NAMALWA (cell line): ENCODE measurements at places on chromosomes 4 and X.

- DNase-seq: no peak
Observed at GRCh38 chr4:22369901-22370562, 145.8 kb downstream of the ADGRA3 start.

GRCh38 chr4:69994782-69995181, 984 bp upstream of the STATH start:
- DNase-seq: no peak

DNA sequence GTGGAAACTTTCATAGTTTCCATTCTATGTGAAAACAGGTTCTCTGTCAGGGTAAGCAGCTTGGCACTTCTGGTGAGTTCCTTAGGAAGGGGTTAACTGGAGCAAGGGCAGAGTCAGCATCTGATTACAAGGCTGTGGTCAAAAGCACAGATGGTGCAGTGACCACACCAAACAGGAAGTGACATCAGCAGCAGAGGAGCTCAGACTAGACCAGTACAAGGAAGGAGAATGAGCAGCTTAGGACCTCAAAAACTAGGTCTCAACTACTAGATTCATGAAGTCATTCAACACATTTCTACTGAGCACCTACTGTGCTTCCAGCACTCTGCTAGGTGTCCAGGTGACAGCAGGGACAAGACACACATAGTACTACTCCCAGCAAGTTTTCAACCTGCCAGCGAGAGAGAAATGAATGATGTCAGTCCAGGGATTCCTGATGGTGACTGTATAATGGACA, 130.2 kb downstream of the AMELX start:
- peak; percentile 4 for DNase-seq

GRCh38 chr4:176875446-176875930, 82.8 kb upstream of the VEGFC start:
- DNase-seq: no peak

GRCh38 chr4:108982402-108983185, 219.7 kb upstream of the ETNPPL start:
- DNase-seq: no peak

GRCh38 chrX:137430301-137430700, 135.6 kb upstream of the ZIC3 start:
- no peak for DNase-seq

DNA sequence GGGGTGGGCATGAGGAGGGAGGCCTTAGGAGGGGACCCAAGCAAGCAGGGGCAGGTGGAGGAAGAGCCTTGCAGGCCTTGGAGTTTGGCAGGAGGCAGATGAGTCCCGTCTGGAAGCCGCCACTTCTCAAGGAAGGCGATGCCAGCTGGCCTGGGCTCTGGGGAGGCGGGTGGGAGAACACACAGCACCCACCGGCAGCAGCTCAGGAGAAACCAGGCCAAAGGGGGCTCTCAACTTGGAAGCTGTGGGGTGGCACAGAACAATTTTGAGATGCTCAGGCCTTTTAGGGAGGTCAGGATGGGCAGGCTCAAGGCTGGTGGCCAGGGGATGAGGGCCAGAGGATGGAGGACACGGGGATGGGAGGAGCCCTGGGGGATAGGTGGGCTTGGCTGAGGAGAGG, 11.6 kb upstream of the DUSP9 start:
- DNase-seq: no peak

- DNase-seq: no peak
Observed at GRCh38 chr4:62053974-62054373, 853.8 kb downstream of the ADGRL3 start.

GRCh38 chrX:41837270-41837944, 85.9 kb downstream of the CASK start:
- DNase-seq: no peak

DNA sequence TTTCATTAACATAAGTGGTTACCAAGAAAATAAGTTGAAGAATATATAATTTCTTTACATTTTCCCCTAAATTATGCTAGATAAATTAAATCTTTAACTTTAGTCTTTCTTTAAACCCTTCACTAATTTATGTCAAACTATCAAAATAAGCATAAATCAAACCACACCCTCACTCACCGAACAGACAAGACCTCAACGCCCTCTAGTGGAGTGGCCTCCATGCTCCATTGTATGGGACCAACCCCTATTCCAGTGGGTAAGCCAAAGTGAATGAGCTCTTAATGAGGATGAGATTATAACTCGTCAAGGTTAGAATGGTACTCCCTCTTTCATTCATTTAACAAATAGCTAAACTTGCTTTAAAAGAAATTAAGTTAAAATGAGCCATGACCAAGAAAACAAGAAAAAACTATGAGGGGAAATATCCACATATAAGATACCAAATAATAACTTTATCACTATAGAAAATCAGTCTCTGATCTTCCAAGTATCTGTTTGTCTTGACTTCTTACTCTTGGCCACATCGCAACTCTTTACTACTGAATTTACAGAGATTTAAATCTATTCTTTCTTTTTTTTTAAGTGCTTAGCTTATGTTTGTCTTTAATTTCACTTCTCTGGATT, 15.6 kb upstream of the BBS12 start:
- peak; percentile 80 for DNase-seq
